ENCODE measurements at places on chromosomes 6 and 20. TPM values are rescaled to one million over a fixed set of nuclear protein-coding genes. Genes with fewer than 3 reads are reported as not detected.

The PLCB4 gene
- total RNA-seq: not detected

The TSHZ2 gene
- 37.8 TPM for total RNA-seq

The GRM1 gene
- not detected for total RNA-seq

DNA sequence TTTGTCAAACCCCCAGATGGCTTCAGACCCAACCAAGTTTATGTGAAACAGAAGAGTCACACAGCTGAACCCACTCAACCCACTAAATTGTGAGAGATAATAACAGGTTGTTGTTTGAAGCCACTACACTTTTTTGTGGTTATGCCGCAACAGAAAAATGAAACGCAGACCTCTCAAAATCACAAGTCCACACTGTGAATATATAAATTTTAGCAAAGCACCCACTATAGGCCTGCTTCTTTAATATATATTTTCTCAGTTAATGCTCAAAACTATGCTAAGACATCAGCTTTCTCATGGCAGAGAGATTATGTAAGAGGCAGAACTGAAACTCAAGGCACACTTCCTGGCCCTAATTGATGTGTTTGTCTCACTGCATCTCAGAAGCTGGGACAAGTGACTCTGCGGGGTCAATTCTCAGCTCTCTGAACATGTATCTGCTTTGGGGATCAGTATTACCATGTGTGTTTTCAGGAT, 27.7 kb downstream of the MAP3K5 start:
- no peaks in the 10 kb centered on the region for H3K27me3 ChIP-seq
- no peak overlapping the region for H3K4me3 ChIP-seq
- H3K36me3 ChIP-seq: no peaks in the 10 kb centered on the region
- H3K27ac ChIP-seq: no peak overlapping the region

- H3K4me1 ChIP-seq: peaks cover 63% of the 10 kb centered on the region
- peaks cover 63% of the 10 kb centered on the region for H3K36me3 ChIP-seq
- H3K4me3 ChIP-seq: no peak overlapping the region
- peak overlapping the region; percentile 6 for H3K27ac ChIP-seq
- no peaks in the 10 kb centered on the region for H3K27me3 ChIP-seq
Measured at GRCh38 chr20:44997668-44998067, 31.4 kb downstream of the STK4 start.

DNA sequence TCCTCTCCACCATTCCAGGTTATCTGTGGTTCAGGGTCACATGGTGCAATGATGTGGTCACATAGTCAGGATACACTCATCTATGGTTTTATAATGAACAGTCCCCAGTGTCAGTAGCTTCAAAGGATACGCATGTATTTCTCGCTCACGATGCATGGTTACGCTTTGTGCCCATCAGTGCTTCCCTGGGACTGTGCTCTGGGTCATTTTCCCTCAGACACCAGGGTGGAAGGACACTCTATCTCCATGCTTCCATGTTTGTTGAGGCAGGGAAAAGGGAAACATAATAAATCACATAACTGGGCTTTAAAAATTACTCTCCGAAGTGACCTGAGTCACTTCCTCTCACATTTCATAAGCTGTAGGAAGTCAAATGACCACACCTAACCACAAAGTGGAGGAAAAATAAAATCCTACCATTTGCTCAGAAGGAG, 394.8 kb upstream of the NOX3 start:
- H3K4me1 ChIP-seq: no peaks in the 10 kb centered on the region
- no peak overlapping the region for H3K4me3 ChIP-seq
- no peak for DNase-seq
- H3K27ac ChIP-seq: no peak overlapping the region
- H3K27me3 ChIP-seq: no peaks in the 10 kb centered on the region
- peaks cover under 1% of the 10 kb centered on the region for H3K36me3 ChIP-seq

Measured in activated naive CD4-positive, alpha-beta T cell treated with anti-CD3 and anti-CD28 coated beads for 36 hours (primary cell).